ENCODE measurements at places on chromosomes 1 and 21.

GRCh38 chr1:3070644-3071564, 1.9 kb downstream of the PRDM16 start:
- no peak for DNase-seq

- DNase-seq: no peak
Observed at GRCh38 chr21:25420831-25421230, 186.4 kb downstream of the MRPL39 start.

DNA sequence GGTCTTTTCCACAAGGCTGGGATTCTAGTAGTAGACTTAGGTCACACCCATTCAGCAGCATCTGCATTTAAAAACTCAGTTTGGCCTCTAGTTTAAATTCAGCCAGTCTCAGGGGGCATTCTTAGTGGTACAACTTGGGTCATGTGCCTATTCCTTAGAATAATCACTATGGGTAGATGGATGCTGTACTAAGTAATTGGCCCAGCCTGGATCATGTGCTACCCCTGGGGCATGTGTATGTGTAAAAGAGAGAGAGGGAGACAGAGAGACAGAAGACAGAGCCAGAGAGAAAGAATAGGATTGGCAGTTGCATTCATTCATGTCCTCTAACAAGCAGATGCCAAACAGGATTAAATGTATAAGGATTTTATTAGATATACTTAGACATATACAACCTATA, 13.6 kb upstream of the SYT14 start:
- no peak for DNase-seq

GRCh38 chr1:206960676-206961386, 9.4 kb downstream of the FCAMR start:
- DNase-seq: no peak

DNA sequence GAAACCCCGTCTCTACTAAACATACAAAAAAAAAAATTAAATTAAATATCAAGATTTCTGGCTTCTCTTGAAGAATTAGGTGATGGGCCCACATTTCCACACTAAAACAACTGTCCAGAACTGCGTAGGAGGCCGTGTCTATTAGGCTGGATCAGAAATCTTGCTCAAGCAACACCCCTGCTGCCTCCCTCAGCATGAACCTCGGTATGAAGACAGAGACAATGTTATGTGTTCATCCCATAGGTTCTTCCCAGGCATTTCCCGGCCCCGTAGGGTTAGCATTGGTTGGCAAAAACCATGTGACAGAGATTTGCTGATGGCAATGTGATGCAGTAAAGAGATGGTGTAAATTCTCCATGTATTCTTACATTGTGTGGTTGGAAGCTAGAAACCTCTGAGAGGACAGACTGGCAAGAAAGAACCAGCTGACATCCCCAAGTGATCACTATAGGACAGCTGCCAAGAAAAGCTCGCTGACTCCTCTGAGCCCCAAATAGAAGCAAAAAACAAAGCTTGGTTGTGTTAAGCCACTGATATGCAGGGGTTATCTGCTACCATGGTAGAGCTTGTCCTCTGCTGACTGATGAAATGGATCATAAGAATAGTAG, 34.5 kb downstream of the EBNA1BP2 start:
- no peak for DNase-seq

- DNase-seq: no peak
Observed at GRCh38 chr1:201501812-201502510, 5.0 kb downstream of the CSRP1 start.

DNA sequence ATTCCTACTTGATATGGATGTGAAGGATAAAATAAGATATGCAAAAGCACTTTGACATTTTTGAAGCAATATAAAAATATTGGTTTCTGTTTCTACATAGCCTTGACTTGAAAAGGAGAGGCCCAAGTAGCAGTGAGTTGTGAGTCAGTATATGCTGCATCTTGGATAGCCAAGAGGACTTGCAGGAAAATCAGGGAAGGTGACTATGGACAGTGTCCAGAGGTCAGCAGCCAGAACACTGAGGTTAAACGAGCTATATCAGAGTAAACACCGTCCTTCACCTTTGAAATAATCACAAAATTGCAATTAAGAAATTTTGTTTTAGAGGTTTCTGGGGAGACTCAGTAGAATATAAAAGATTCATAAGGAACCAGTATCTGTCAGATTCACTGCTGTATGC, 6.6 kb upstream of the AMPD1 start:
- DNase-seq: no peak

- DNase-seq: no peak
Observed at GRCh38 chr1:208335371-208336136, 91.4 kb upstream of the PLXNA2 start.

DNA sequence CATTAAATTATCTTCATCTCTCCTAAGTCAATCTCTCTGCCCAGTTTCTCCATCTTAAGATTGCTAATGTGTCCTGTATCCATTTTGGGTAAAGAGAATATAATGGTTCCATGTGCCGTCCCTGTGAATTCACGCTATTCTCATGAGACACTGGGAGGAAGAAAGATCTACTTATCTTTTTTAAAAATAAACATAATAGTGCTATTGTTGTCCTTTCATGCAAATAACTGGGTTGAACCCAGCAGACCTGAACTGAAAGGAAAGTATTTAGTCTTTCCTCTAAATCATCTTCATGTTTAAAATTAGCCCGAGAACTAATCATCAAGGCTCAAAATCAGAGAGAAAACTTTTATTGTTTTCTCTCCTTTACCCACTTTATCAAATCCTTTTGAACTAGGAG, 22.4 kb downstream of the SLAMF1 start:
- no peak for DNase-seq

DNA sequence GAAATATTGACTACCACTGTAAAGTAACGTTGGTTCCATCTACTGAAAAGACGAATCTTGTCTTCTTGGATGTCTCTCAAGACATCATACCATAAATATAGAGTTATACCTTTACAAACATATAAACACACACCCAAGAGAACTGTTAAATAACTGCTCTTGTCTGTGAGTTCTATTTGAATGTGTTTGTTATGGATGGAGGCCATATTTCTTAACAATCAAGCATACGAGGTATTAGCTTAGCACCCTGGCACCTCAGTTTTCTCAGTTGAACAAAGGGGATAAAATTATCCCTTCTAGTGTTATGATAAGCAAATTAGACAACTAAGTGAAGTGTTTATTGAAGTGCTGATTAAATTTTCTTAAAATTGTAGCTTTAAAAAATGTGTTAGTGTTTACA, 336.6 kb upstream of the ZRANB2 start:
- DNase-seq: no peak

DNA sequence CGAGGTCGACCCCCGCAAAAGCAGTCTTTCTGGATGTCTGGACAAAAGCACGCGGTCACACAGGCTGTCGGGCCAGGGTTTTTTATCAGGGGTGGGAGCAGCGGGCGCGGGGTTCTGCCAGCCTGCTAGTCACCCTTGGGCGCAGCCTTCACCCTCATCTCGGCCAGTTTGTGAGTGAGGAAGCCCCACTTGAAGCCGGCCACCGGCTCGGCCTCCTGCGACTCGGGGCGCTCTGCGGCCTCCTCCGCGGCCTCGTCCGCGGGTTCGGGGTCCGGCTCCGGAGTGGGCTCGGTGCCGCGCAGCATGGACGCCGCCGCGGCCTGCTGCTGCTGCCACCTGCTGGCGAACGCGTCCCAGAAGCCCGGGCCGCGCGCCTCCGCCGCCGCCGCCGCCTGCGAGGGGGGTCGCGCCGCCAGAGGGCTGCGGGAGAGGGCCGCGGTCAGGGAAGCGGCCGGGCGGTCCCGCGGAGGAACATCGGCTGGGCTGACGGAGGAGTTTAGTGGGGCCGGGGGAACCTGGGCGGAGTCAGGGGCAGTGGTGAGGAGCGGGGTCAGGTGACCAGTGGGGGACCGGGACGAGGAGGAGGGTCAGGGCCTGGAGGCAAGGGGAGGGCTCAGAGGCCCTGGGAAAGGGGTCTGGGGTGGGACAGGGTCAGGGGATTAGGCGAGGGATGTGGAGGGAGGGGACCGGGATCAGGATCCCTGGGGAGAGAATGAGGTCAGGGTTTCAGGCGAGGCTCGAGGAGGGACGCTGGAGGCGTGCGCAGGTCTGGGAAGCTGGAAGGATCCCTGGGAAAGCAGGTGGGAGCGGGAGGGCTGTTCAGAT, 4.5 kb downstream of the C1orf232 start:
- peak; percentile 56 for DNase-seq

DNA sequence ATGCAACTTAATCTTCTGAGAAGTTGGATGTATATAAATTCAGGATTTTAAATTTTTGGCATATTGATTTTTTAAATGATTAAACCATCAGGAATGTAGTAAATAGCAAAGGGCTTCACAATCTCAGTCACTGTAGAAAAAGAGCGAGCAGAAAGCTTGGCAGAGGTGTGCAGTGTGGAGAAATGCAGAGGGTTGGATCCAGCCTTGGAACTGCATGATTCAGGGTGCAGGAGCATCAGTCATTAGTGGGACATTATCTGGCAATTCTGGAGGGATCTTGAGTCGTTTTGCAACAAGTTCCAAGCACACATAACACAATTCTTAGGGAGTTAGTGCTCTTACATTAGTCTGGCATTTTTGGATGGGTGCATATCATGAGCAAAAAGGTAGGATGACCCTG, 267.9 kb downstream of the PLA2G4A start:
- no peak for DNase-seq

DNA sequence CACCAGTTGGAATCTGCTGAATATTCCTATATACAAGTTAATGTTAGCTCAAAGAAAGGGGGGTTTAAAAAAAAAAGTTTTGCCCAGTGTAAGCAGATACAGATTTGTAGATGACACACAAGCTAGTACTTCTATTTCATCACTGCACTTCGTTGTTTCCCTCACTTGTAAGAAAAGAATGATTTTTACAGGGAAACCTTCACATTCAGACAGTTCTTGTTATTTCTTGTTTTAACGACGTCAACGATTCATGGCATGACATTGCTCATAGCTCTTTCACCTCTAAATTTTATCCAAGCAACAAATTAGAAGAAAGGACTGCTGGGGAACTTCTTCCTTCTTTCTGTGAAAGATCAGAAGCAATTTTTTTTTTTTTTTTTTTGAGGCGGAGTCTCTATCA, 25.7 kb upstream of the C1orf105 start:
- DNase-seq: no peak

- DNase-seq: no peak
Observed at GRCh38 chr1:47309427-47309826, 4.5 kb downstream of the STIL start.

DNA sequence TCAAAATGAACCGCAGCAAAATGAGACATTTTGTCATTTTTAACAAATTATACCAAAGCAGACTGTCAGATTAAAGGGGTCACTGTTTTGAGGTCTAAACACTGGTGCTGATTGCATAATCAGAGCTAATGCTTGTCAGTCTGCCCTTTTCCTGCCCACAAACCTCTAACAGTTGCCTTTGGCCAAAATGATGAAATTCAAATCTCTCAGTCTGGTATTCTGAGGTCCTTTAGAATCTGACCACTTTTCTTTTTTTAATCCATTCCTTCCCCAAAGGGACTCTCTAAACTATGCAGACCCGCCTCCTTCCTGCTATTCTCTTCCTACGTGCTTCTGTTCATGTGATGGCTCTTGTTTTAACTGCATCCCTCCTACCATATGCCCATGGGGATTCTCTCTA, 145.2 kb upstream of the SPATA6 start:
- no peak for DNase-seq

Data from natural killer cell (primary cell).